Heart left ventricle (tissue), 16 donors: ENCODE measurements at places on chromosomes 11 and 22. TPM values are rescaled to one million over a fixed set of nuclear protein-coding genes. Genes with fewer than 3 reads are reported as not detected.

The HTR3A gene
- polyA plus RNA-seq: not detected

The RBMXL2 gene
- not detected for polyA plus RNA-seq

The DCDC1 gene
- 0.08 TPM for polyA plus RNA-seq

DNA sequence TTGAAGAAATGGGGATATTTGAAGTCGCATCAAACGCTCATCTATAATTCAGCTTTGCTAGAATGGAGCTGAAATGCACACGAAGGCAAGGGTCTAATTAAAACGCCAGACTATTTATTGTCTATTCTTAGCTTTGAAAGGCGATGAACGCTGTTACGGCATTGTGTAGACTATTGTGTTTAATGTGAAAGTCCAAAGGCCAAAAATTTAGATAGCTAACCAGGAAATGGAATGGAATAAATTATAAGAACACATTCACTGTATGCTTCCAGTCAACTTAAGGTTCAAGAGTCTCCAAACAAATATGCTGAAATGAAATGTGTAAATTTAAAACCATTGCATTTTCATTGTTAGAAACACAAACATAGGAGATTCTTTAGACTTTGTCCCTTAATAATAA, 186.2 kb downstream of the CWF19L2 start:
- DNase-seq: no peak

The CXCR5 gene
- 0.25 TPM for polyA plus RNA-seq

- DNase-seq: no peak
Observed at GRCh38 chr11:86769219-86769618, 31.1 kb upstream of the PRSS23 start.

DNA sequence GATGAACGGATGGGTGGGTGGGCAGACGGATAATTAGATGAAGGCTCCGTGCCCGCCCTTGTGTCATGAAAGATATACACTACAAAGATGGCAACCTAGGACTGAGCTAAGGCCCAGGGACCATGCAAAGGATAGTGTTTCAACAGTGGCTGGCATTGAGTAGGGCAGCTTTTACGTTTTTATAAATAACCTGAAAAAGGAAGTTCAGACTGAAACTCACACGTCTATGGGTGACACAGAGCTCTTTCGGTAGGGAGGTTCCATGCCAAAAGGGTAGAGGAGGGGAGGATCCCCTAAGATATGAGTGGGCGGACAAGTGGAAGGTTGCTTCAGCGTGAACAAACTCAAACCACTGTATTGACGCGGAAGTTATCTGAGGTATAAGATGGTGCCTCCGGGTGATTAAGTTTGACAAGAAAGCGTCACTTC, 90.5 kb downstream of the UBASH3B start:
- DNase-seq: no peak

The DKK3 gene
- polyA plus RNA-seq: 396 TPM

The OR2AG2 gene
- polyA plus RNA-seq: not detected

- no peak for DNase-seq
Observed at GRCh38 chr22:40181323-40181722, 3.6 kb downstream of the TNRC6B start.

DNA sequence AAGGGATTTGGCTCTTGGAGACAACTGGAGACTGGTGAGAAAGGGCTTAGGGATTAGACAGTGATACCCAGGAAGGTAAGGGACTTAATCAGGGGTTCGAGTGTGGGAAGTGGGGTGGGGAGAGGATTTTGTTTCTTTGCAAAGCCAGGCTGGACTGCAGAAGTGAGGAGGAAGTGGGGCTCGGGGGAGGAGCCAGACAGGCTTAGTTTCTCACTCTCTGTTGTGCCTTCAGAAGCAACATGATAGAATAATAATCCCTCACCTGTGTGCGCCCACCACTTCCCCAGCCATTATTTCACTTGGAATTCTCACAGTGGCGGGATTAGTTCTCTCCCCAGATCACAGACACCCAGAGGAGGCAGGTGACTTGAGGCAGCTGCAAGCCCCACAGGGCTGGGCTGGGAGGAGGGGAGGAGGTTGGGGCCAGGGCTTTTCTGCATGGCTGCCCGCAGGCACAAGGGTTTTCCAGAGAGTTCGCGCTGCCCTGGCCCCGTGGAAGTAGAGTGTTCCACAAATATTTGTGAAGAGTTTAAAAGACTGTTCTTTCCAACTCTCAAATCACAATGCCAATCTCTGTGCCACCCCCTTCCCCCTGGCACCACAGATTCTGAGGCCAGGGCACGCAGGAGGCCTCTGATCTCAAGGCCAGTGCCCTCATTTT, 4.0 kb upstream of the SEC14L2 start:
- DNase-seq: no peak

DNA sequence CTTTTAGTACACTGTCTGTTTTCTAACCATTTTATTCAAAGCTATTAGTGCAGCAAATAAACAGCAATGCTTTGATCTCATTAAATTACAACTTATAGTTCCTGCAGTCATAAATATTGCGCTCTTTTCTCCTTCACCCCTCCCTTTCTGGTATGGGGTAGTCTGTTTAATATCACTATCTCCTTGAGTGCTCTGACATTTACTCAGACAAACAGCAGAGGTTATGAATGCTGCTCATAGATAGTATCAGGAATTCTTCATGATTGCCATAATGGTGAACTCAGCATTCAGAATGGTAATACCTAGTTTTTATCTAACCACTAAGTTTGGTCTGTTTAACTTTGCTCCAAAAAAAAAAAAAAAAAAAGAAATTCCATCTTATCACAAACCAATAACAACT, 87.4 kb downstream of the EIF3M start:
- DNase-seq: no peak

- no peak for DNase-seq
Observed at GRCh38 chr11:40241524-40242051, 1217.9 kb downstream of the LRRC4C start.

- DNase-seq: no peak
Observed at GRCh38 chr11:126683766-126684728, 316.5 kb downstream of the KIRREL3 start.

DNA sequence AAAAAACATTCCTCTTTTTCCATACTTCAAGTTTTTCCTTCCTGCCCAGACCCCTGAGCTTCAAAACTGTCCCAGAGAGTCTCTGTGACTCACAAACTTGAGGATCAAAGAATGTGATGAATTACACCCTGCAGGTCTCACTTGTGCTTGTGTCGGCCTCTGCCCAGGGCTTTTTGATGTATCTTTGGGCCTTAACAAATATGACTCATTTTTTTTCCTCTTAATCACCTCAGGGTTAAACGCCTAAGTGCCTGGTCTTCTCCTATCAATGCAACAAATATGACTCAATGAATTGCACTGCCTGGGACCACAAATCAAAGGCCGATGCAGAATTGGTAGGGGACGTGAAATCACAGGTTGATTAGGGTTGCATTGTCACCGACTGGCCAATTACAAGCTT, 267.7 kb downstream of the LARGE1 start:
- DNase-seq: no peak

GRCh38 chr11:65419460-65419771, 3.2 kb upstream of the NEAT1 start:
- no peak for DNase-seq

DNA sequence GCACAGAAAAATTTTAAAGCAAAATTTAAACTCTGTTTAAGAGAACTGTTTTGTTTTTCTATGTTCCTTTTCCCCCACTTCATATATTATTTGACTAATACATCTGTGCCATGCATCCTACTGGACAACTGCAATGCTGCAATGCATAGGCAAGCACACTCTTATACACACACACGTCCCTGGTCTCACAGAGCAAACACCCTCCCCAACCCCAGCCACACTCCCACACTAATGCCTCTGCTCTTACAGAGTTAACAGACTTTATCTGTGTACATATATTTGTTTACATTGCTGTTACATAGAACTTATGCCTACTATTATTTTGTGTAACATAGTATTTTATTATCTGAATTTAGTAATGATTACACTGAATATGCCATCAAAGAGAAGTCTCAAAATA, 25.5 kb upstream of the CTSC start:
- DNase-seq: no peak

DNA sequence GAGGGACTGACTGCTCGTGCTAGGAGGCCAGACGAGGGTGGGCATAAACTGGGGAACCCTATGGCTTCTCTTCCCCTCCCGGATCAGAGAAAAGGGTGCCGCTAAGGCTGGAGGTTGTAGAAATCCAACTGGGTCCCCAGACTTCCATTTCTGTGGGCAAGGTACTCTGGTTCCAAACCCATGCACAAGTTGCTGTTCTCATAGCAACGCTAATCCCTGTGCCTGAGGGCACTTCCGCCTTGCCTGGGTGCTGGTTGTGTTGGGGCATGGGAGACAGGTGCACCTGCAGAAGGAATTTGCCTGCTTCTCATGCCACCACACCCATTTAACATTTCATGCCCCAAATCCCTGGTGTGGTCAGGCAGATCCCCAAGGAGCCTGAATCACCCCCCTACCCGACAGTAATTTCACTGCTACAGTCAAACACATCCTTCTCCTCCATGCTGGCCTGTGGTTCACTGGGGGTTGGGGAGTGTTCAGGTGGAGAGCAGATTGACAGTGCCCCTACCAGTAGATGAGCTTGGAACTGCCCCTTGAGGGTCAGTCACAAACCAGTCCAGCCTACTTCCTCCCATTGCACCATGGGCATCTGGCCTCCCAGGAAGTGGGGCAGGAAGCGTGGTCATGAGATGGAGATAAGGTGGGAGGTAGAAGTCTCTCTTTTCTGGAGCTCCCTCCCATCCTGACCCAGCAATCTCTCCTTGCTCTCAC, 1.2 kb downstream of the C2CD2L start:
- DNase-seq: no peak

DNA sequence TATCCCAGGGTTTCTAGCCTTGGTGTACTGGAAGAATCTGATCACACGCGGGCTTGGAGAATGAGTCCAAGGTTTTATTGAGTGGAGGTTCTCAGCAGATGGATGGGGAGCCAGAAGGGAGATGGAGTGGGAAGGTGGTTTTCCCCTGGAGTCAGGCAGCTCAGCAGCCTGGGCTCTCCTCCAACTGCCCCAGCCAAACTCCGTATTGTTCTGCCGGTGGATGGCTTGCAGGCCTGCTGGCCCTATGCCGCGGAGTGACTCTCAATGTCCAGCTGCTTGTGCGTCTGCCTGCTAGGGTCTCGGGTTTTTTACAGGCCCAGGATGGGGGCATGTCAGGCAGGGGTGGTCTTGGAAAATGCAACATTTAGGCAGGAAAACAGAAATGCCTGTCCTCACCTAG, 162.4 kb upstream of the LMO1 start:
- no peak for DNase-seq

DNA sequence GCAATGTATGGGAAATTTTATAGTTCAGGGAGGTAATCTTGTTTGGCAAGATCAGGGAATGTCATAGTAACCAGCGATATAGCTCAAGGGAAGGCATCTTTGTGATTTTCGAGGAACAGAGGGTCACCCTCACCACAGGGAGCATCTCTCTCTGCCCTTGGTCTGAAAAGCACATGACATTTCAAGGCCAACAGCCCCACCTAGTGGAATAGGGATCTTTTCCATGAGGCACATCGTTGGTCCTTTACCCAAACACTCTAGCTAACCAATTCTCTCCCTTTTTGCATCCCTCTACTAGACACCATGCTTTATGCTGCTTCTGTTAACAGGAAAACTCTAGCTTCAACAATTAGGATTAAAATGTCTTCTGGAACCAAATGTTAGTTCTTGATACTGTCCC, 179.0 kb downstream of the GRM5 start:
- no peak for DNase-seq

The SYT7 gene
- polyA plus RNA-seq: 34.7 TPM

GRCh38 chr11:57459164-57460021, 935 bp upstream of the RTN4RL2 start:
- DNase-seq: no peak

DNA sequence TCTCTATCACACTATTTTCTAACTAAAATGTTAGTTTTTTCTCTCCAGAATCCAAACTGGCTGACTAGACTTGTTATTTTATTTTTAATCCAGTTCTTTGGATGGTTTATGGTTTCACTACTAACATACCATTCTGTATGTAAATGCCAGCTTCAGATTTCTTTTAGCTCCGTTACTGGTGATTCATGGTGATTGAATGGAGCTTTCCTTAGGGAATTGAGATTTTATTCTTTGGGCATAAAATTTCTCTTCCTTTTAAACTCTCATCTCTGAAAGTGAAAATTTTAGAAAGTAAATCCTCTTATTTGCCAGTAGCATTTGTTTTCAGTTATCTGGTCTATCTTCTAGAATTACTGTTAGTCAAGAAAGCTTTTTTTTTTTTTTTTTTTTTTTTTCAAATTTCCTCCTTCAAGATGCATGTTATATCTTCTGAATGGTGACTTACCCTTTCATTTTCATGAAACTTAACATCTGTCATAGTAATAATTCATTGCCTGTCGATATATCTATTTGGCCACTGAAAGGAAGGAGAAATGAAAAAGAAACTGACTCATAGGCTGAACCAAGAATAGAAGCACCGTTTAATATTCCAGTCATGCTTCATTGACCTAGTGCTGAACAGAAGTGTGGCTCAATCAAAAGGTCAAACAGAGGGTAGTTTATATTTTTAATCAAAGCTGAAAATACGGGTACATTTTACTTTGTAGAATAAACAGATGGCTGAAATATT, 6.4 kb downstream of the ENDOD1 start:
- no peak for DNase-seq

DNA sequence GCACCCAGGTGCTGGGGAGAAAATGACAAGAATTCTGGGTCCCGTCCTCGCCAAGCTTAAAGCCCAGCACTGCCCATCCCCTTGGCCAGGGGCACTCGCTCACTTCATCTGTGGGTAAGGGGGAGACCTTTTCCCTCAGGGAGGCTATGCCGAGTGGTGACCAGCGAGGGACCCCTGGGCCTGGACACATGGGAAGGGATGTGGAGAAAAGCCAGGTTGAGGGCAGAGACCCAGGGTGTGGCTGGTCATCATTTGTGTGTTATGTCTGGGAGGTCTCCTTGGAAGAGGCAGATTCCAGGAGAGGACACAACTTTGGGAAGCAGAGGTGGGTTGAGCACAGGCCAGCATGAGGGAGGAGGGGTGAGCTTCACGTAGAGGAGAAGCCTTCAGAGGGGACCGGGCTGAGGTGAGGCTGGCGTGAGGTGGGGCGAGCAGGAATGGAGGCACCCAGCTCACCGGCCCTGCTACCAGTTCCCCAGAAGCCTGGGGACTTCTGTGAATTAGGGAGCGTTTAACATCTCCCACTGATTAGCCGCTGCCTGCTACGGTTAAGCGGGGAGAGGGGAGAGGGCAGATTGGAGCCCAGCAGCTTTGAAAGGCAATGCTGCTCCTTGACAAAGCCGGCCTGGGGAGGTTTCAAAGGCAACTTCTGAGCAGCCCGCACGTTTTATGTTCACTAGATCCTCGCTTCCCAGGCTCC, 25.8 kb upstream of the NECTIN1 start:
- no peak for DNase-seq

DNA sequence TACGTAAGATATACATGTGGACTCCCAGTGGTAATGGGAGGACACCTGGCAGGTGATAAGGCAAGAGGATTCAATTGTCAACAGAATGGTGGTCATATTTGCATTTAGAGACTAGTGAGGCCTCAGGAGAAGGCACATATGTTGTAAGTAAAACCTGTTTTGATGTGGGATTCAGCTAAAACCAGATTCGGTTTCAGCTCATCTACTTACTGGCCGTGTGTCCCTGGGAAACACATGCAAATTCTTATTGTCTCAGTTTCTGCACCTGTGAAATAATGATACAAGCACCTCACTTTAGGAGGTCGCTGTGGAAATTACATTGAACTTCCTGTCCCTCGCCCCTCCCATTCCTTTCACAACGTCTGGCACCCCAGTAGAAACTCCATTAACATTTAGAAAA, 78.9 kb upstream of the FIBIN start:
- no peak for DNase-seq
